Activated T-cell treated with anti-CD3 and anti-CD28 coated beads, Interleukin-2, amount 50 U/mL, for 4 hours (primary cell): ENCODE measurements at places on chromosomes 1 and 21. TPM values are rescaled to one million over a fixed set of nuclear protein-coding genes. Genes with fewer than 3 reads are reported as not detected.

GRCh38 chr1:227068883-227069282 is 128.8 kb downstream of the COQ8A start:
- no peak for DNase-seq

GRIK1 gene
- total RNA-seq: not detected

GRCh38 chr1:19169642-19170041 is 40.4 kb downstream of the UBR4 start:
- DNase-seq: no peak

DNA sequence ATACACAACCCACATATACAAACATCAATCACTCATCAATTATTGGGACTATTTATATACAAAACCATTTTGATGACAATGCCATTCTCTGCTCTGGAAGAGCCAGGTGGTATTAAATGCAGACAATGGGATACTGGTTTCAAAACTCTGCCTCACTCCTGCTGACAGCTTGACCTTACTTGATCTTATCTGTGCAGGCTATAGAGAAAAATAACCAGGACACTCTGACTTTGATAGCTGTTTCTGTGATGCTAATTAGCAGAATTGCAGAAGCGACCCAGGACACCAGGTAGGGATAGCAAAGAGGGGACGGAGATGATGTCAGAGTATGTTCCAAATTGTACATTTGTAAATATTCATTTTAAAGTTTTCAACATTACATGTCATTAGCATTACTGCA is 89.5 kb downstream of the OLFM3 start:
- DNase-seq: no peak

- no peak for DNase-seq
These were observed 630.4 kb downstream of the PTPRC start for GRCh38 chr1:199269241-199269640.

SLC35F3 gene
- total RNA-seq: 0.13 TPM

DNA sequence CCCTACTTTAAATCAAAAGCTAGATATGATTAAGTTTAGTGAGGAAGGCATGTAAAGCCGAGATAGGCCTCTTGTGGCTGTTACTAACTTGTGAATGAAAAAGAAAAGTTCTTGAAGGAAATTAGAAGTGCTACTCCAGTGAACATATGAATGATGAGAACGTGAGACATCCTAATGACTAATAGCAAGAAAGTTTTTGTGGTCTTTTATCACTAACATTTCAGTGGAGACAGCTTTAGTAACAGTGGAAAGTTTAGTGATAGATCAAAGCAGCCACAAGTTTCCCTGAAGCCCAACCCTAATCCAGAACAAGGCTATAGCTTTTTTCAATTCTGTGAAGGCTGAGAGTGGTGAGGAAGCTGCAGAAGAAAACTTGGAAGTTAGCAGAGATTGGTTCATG is 73.6 kb upstream of the LRRC8B start:
- DNase-seq: no peak

DNA sequence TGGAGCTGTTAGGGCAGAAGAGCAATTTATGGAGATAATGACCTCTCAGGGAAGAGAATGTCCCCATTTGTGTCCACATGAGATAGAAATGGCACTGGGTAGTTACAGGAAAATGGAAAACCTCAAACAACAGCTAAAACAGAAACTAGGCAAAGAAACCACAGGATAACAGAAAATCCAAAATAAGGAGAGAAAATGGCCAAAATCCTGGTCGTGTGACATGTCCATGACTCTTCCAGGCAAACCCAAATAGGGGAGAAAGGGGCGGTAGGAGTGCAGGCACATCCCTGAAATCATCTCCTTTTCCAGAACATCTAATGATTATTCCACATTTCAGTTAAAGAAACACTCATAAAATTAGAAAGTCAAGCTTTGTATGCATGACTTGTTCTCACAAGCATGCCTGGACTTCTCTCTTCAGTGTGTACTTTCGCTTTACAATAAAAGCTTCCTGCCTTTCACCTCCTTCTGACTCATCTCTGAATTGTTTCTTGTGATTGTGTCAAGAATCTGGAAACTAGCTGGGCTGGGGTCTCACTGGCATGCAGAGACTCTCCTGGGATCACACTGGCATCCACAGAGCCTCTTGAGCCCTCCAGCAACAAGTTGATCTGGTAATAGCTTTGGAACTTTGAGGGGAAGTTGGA is 171.4 kb upstream of the ZP4 start:
- DNase-seq: no peak

DNA sequence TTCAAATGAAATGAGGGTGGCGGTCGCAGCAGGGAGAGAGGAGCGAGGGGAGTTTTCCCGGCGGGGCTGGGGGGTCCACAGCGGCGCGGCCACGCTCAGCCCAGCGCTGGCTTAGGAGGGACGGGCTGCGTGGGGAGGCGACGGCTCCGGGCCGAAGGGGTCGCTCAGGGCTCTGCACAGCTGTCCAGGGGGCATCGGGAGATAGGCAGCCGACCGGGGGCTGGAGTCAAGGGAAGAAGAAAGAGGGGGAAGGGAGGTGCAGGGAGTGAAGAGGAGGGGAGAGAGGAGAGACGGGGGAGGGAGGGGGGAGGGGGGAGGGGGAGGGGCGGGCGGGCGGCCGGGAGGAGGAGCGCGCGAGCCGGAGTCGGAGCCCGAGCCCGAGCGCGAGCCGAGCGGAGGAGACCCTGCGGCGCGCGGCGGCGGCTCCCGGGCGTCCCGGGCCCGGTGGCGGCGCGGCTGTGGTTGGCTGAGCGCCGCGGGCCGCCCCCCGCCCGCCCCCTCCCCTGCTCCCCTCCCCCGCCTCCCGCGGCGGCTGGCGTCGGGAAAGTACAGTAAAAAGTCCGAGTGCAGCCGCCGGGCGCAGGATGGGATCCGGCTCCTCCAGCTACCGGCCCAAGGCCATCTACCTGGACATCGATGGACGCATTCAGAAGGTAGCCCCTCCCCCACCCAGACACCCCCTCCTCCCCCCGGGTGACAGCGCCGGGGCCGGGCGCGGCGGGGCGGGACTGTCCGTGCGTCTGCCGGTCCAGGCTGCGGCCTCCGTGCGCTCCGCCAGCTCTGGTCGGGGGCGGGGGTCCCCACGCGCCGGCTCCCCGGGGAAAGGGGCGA is at the start of gene PDE9A:
TSS of gene PDE9A (plus strand) at position 391 of the 831 bp plus-strand sequence. CDS start at position 585, 194 bp downstream.
- DNase-seq: peak; percentile 28

DNA sequence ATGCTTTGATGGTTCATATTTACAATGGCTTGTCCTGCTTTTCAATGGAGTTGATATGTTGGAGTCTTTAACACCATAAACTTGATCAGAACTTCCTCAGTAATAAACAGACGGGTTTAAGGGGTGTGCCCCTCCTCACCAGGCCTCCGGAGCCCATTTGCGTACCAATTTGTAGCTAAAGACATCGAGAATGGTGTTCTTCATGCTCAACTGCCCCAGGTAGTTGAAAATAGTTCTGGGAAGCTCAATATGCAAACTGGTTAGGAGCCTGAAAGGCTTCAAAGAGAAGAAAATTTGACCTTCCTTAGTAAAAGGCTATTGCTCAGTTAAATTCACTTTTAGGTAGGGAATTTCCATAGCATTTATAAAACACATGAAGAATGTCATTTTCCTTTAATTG is 68.1 kb upstream of the RRP15 start:
- no peak for DNase-seq

FMO5 gene
- not detected for total RNA-seq

- no peak for DNase-seq
These were observed 50.8 kb downstream of the OLFML2B start for GRCh38 chr1:161972828-161973227.

TDRD5 gene
- total RNA-seq: not detected

CBR1 gene
- 56.8 TPM for total RNA-seq

DNA sequence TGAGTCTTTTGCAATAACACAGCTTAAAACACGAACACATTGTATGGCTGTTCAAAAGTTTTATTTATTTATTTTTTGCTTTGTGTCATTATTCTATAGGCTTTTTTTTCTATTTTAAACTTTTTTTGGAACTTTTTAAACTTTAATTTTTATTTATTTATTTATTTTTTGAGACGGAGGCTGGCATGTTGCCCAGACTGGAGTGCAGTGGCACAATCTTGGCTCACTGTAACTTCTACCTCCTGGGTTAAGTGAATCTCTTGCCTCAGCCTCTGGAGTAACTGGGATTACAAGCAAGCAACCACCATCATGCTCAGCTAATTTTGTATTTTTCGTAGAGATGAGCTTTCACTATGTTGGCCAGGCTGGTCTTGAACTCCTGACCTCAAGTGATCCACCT is 88.3 kb upstream of the GADD45A start:
- no peak for DNase-seq

GRCh38 chr1:38788341-38789336 is 70.9 kb downstream of the RRAGC start:
- DNase-seq: no peak

DNA sequence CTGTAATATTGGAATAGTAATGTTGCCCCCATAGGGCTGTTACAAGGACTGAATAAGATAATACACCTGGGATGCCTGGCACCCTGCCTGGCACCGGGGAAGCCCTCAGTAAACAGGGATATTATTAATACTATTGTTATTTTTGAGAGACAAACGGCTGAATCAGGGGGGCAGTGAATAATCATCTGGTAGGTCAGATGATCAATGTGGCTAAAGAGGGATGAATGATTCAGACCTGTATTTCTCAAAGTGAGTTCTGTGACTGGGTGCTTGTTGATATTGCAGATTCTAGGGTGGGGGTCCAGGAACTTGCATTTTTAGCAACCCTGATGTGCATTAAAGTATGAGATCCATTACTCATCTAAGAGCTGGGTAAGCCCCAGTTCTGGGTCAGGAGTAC is 46.2 kb upstream of the BCL10 start:
- DNase-seq: no peak

DNA sequence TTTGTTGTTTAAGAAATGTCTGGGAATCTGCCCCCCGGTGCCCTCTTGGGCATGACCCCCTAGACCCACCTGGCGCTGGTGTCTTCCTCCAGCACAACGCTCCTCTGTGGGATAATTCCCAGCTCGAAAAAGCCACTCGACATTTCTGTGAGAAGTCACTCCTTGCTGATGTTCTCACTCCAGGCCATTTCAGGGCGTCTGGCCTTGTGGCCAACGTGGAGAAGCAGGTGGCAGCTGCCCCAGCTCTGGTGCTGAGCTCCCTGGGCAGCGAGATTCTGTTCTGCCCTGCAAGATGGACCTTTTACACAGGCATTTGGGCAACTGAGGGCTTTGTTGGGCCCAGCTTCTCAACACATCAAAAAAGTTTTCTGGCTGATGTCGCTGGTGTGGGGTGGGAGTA is 147.7 kb upstream of the WNT4 start:
- no peak for DNase-seq

LRRIQ3 gene
- 2.6 TPM for total RNA-seq

REN gene
- total RNA-seq: not detected

- no peak for DNase-seq
These were observed 430.6 kb upstream of the KAZN start for GRCh38 chr1:14167884-14168283.

RSPO1 gene
- total RNA-seq: not detected

DNA sequence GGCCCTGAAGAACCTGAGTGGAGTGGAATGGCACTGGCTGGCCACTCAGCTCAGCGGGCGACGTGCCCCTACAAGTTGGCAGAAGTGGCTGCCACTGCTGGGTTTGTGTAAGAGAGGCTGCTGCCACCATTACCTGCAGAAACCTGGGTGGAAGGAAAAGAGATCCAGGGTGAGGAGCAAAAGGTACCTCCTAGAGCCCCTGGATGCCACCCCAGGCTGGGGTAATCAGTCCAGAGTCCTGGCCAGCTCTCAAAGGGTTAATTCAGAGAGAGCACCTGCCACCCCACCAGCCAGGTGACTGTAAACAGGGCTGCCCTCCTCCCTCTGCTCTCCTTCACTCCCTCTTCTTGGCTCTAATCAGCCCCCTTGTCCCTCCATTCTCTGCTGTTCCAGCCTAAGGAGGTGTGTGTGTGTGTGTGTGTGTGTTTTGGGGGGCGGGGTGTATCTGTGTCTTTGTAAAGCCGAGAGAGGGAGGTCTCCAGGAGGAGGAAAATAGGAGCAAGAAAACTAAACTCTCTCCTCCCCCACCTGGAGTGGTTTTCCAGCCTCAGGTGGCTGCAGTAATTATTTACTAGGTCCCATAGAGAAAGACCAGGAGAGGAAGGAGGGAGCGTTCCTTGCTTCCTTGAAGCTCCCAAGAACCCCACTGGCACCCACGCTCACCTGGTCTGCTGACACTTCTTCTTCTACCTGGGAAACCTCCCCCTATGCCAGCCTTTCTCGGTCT is 12.6 kb downstream of the TRIM46 start:
- DNase-seq: no peak

- no peak for DNase-seq
These were observed 137.3 kb downstream of the NAV1 start for GRCh38 chr1:201676197-201676596.

DNA sequence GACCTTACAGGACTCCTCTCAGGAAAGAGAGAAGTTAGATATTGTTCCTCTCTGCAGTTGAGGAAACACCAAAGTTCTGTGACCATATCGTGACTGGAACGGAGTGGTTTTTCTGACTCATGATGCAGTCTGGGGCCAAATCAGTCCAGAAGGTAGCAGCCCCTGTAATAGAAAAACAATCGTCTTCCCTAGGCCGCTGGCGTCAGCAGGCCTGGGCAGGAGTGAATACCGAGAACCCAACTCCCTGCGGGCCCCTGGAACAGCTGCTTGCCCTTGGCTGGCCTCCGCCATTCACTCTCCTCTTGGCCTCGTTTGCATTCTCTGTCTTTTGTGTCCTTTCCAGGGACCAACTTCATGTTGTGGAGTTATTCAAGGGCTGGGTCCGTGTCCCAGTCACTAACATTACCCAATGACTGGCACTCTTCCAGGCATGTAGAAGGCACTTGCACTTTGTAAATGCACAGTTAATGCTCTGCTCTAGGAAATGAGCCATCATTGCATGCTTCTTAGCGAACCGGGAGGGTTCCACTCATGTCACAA is 10.9 kb upstream of the CD101 start:
- DNase-seq: no peak

DNA sequence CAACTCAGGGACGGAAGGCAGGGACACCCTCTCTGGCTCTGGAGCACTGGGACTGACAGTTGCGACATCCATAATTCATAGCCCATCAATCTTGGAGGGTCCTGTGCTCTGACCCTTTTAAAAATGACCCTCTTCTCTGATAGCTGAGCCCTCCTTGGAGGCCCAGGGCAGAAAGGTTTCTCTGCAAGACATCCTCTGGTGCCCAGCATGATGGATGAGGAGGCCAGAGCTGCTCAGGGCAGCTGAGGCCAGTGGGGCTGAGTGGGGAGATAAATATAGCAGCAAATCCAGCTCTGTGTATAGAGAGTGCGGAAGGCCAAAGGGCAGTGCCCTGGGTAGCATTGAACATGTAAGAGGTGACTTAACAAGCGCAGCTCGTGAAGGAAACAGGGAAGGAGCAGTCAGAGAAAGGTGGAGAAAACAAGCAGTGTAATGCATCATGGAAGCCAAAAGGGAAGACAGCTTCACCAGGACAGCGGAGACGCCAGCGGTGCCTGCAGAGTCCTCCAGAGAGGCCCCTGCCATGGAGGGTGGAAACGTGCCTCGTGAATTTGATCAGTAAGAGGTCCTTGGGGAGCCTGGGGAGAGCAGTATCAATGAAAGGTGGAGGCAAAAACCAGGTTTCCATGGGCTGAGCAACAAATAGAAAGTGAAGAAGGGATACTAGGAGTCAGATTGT is 50.4 kb upstream of the FMOD start:
- DNase-seq: no peak

TNFRSF25 gene
- 137 TPM for total RNA-seq

DNA sequence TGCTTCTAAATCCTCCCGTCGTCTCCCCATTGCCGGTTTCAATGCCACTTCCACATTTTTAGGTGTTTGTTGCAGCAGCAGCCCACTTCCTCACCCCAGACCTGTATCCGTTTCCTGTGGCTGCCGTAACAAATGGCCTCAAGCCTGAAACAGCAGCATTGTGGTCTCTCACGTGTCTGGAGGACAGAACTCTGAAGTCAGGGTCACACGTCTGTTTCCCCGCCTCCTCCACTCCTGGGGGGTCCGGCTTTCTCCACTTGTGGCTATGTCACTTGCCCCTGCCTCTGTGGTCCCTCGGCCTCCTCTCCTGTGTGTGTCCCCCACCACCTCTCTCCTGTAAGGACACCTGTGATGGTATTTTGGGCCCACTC is 21.8 kb downstream of the TRPM2 start:
- no peak for DNase-seq
